Fibroblast of skin of right quadriceps (primary cell): ENCODE measurements at places on chromosomes 12 and 14.
A peak's percentile ranks its signal among the peaks of the same experiment; 100 is the strongest.

- DNase-seq, result no peak
Observed at GRCh38 chr14:71240171-71240570, 332.9 kb downstream of the PCNX1 start.

GRCh38 chr12:105874121-105874520 lies 264.6 kb downstream of the NUAK1 start:
- no peak for DNase-seq

DNA sequence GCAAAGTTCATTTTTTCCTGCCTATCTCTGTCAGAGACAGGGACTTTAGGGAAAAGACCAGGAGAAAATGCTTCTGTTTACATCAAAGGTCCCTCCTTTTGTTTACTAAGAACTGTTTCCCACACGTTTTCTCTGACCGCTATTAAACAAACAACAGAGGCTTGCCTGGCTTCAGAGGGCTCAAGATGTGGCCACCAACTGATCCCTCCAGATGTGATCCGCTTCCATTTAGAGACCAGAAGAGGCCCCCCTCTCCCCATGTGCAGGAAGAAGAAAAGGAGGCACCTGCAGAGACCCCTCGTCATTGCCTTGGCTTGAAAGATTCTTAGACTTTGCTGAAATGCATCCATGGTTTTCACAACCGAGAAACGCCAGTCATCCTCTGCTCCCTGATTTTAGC lies 217.9 kb upstream of the PWP1 start:
- DNase-seq, result no peak

DNA sequence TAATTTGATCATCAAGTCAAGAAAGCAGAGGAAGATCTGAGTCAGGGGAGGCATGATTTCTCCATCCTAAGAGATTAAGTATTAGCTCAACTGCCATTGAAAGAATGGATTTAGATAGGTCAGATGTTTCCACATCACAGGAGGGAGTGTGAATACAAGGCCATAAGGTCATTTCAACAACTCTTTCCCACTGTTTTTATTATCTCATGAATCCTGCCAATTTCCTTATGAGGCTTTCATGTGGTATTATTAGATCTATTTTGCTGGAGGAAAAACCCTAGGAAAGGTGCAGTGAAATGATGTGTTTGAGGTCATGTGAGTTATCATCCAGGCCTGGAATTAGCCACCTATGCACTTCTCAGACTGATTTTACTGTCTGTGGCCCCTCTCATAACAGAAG lies 269.0 kb downstream of the NOVA1 start:
- DNase-seq, result no peak

DNA sequence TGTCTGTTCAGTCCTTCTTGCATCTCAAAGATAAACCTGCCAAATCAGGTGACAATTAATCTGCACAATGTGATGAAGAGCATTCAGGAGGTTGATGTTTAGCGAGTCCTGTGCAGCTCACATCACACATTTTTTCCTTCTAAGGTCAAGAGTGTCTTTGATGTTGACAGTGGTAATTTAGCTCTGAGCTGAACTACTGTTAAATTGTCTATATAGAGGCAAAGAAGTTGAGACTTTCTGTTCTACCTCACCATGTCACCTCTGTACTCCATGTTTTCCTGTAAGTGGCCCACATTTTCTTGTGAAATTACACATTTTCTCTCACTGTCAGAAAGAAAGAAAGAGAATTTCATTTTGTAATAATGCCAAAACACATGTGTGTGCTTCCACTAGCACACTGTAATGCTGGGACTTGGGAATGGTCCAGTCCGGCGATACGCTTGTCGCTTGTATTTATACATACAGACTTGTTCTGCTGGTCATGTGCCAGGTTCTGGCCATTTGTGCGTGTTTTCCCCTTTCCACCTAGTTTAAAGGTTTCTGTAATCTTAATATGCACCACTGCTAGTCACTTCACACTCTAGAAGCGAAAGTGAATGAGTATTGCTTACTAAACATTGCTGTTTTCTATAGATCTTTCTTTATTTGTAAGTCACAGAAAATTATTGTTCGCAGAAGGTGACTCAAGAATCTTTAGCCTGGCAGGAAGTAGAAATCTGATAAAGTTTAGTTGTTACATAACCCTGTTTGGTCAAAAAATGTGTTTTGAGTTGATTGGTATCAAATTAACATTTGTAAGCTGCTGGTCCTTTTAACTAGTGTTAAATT lies 328.9 kb downstream of the TMTC2 start:
- peak; percentile 4 for DNase-seq

DNA sequence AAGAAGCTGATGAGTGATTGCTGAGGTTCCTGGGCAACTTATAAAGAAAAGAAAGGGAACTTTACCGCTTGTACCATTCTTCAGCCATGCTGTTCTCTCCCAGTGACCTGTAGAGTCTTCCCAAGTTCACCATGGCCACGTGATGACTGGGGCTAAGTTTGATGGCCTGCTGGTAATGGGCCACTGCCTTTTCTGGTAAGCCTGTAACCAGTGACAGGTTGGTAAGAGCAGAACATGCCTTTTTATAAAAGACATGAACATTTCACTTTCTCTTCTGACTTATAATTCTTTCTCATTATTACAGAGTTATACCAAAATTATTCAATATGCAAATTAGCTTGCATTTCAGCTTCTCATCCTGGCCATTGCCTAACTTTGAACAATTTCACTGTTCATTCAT lies 20.9 kb upstream of the OVCH1 start:
- DNase-seq, result no peak

DNA sequence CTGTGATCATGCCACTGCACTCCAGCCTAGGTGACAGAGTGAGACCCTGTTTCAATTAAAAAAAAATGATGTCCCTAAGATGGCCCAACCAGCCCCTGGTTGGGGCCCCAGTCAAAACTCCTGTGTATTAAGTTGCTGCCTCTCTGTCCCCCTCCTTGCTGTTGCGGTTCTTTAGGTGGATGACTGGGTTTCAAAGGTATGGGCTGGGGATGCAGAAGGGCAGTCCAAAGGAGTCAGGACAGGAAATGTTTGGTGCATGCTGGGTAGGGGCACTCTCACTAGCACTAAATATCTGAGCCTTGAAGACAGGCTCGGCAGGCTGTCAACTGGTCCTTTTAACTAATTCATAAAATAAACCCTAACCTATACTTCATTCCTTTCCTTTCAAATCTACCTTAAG lies 12.0 kb upstream of the PIP4K2C start:
- DNase-seq, result no peak

DNA sequence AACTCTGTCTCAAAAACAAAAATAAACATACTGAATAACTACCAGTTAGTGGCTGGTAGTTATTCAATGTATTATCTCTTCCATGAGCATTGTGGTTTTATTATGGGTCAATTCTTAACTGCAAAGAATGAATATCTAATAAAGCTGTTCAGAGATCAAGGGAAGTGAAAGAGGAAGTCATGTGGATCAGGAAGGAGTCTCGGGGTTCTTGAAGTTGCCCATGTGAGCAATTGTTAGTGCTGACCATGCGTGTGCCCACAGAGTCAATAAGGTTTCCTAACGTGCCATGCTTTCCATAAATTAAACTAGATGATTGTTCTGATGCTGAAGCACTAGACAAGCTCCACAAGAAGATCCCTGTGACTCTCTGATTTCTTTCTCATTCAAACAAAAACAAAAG lies 136.5 kb upstream of the CPSF6 start:
- DNase-seq, result no peak

GRCh38 chr14:104705340-104706047 lies 16.1 kb downstream of the INF2 start:
- no peak for DNase-seq
